Activated naive CD8-positive, alpha-beta T cell treated with anti-CD3 and anti-CD28 coated beads for 36 hours (primary cell): ENCODE measurements at places on chromosomes 11 and 22. TPM values are rescaled to one million over a fixed set of nuclear protein-coding genes. Genes with fewer than 3 reads are reported as not detected.

SLC22A8 gene
- not detected for total RNA-seq

STK33 gene
- total RNA-seq, result 5.2 TPM

TCF20 gene
- 62.4 TPM for total RNA-seq

CARNS1 gene
- 3.7 TPM for total RNA-seq

RAG2 gene
- not detected for total RNA-seq

DNA sequence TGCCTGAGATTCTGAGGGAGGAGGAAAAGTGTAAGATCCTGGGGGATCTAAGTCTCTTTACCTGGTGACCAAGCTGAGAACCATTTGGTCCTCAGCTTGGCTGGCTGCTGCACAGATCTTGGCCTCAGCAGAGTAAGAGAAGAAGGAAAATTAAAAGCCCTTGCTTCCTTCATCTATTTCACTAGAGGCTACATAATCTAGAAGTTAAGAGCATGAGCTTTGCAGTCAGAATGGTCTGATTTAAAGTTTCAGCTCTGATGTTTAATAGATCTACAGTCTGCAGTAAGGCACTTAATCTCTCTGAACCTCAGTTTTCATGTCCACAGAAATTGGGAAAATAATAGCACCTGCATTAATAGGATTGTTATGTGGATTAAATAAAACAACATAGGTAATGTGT, 3.1 kb upstream of the ZBTB16 start:
- no peak for DNase-seq

- DNase-seq, result peak; percentile 10
These were observed 43.2 kb downstream of the PANX1 start for GRCh38 chr11:94171693-94172440.

GRCh38 chr11:18461909-18462308, 6.3 kb downstream of the LDHAL6A start:
- DNase-seq, result peak; percentile 30

DNA sequence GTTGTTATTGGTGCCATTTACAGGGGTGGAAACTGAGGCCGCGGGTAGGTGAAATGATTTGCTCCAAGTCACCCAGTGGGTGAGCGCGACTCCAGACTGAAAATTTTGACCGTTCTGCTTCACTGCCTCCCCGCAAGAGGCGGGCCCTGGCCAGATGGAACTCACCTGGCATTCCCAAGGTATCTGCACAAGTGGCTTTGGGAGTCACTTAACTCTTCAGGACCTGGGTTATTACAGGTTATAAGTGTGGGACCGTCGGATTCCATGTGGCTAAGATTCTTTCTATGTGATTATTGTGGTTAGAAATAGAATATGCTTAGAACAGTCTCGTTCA, 598 bp downstream of the CABIN1 start:
- DNase-seq, result no peak

DNA sequence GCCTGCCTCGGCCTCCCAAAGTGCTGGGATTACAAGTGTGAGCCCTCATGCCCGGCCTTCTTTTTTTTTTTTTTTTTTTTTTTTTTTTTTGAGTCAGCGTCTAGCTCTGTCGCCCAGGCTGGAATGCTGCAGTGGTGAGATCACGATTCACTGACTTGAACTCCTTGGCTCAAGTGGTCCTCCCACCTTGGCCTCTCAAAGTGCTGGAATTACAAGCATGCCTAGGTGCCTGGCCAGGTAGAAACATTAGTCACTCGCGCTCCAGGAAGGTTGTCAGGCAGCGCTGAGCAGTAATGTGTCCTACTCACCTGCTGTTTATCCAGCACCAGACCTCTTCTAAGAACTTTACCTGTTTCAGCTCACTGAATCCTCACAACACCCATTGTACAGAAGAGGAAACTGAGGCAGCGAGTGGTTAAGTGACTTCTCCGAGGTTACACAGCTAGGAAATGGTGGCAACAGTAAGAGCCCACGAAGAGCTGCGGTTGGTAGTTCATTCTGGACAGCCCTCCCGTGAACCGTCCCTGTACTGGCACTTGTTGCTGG, 496 bp upstream of the CST6 start:
- DNase-seq, result no peak

DNA sequence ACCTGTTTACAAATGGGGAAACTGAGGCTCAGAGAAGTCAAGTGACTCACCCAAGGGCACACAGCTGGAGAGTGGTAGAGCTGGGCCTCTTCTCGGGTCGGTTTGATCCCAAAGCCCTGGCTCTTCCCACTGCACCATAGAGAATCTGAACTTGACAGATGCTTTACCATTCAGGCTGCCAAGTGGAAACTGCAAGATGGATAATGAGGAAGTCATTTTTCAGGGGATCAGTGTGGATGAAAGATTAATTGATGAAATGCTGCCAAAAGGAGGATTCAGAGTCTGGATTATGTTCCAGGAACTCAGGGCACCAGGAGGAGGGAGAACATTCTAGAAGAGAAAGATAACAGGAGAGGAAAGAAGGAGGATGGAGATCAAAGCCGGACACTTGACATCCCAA, 185.9 kb upstream of the ZBED5 start:
- no peak for DNase-seq

- DNase-seq, result no peak
These were observed 7.9 kb downstream of the MUC5B start for GRCh38 chr11:1230456-1231395.

- peak; percentile 62 for DNase-seq
These were observed 1.1 kb upstream of the ABTB2 start for GRCh38 chr11:34358728-34359547.

DNA sequence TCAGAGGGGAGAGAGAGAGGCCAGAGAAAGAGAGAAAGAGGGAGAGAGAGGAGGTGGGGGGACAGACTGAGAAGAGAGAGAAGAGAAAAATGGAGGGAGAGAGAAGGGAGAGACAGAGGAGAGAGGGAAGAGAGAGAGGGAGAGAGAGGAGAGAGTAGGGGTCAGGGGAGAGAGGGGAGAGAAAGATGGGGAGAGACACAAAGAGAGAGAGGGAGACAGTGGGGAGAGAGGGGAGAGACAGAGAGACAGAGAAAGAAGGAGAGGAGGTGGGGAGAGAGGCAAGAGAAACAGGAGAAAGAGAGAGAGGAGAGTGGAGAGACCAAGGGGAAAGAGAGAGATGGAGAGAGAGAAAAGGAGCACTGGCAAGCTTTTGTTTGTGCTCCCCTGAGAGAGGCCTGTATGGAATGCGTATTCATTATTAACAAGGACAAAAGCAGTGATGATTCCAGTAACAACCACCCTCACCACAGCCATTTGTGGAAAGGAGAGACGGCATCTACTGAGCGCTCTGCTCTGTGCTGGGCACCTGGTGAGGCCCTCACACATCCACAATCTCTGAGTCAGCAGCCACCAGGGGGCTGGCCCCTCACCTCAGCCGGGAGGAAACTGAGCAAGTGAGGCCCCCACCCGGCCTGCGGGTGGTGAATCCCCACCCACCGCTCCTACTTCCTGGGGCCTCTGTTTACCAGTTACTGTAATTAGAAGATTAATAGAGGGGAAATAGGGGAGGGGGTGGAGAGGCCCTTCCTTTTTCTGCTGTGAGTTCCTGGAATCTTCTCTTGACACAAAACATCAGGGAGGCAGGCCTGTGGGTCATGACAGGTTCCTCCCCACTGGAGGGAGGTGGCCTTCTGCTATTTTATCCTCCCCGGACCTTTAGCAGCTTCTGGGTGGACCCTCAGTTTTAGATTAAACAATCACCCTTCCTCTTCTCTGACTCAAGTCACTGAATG, 14.6 kb upstream of the MIAT start:
- DNase-seq, result peak; percentile 90

GRCh38 chr22:19905347-19906276, 36.0 kb upstream of the COMT start:
- DNase-seq, result no peak

DNA sequence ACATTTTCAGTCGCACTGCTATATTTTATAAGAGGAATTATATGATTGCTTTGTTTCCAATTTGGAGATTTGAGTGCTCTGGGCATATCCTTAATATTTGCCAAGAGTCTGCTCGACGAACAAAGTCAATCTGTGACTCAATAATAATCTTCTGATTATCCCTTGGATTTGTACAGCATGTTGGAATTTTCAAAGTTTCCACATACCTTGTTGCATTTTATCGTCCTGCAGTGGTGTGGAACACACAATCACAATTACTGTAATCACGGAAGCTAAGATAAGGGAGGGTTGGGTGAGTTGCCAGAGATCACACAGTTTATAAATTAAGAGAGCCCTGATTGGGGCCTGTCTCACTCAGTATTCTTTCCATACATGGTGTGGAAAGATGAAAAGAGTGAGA, 189.3 kb downstream of the GUCY1A2 start:
- no peak for DNase-seq

GRCh38 chr22:43532301-43533155, 120.7 kb downstream of the MPPED1 start:
- DNase-seq, result no peak

GRCh38 chr11:84965484-84965883, 661.7 kb downstream of the DLG2 start:
- no peak for DNase-seq

DNA sequence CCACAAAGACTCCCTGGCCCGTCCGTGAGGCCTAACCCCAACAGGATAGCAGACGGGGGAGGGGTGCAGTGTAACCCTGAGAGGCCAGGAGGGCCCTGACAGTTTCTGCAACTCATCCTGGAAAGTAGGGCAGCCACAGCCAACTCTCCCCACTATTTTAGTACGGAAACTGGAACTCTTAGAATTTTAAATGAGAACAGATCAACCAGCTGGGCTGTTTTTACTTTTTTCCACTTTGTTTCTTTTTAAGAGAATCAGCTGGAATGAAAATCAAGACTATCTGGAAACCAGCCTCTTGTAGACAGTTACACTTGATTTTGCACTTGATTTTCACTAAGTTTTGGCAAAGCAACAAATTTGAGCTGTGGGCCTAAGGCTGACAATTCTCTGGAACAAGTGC, 42.7 kb upstream of the NRIP3 start:
- DNase-seq, result no peak
